MG63 (cell line): ENCODE measurements at places on chromosomes 12 and 14. TPM values are rescaled to one million over a fixed set of nuclear protein-coding genes. Genes with fewer than 3 reads are reported as not detected.
A peak's percentile ranks its signal among the peaks of the same experiment; 100 is the strongest.

- DNase-seq = no peak
Observed at GRCh38 chr12:53184828-53185227, 4.1 kb upstream of the CSAD start.

DNA sequence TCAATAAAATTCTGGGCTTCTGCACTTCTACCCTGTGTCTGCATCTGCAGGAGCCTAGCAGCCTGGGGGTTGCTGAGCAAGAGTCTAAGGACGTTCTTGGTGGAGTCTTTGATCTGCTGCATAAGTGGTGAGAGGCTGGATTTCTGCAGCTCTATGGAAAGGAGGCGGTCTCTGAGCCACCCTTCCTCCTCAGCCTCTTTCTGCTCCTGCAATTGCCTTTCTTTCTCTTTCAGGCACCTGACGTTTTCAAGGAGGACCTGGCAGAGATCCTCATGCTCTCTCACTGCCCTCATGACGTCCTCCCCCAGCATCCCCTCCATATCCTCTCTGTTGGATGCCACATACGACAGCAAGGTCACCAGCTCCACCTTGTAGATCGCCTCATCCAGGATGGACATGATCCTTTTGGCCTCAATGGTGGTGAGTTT lies 13.6 kb upstream of the TPCN1 start:
- DNase-seq = no peak

GRCh38 chr12:80033448-80033847 lies 65.9 kb upstream of the OTOGL start:
- peak; percentile 68 for DNase-seq

DNA sequence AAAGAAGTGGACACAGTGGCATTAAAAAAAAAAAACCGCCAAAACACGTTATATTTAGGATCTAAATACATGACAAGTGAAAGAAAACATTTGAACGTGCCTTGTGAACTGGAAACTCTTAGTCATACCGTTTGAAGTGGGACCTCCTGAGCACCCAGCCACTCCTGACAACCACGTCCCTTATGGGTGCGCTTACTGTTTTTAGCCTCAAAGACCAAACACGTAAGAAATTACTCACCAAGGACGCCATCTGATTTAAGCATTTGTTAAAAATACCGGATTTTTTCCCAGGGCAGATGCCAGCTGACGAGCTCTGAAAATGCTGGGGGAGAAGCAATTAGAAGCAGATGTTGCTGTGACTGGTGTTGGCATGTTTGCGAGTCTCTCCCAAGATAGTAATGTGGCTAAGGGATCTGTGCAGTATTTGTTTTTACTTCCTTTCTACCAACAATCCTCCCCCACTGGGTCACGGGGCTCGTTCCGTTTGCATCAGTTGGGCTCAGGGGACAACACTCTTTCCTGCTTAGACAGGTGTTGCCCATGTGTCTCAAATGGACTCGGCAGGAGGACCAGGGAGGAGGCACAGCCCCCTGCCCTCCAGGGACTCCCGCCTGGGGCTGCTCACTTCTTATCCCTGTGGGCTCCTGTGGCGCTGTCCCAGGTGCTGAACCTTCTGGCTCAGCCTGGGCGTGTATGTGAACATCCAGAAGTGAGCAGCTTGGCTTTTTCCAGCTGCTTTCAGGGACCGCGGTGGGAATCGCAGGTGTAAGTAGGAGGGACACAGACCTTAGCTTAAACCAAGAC lies 101.0 kb downstream of the BEGAIN start:
- DNase-seq = peak; percentile 65

DNA sequence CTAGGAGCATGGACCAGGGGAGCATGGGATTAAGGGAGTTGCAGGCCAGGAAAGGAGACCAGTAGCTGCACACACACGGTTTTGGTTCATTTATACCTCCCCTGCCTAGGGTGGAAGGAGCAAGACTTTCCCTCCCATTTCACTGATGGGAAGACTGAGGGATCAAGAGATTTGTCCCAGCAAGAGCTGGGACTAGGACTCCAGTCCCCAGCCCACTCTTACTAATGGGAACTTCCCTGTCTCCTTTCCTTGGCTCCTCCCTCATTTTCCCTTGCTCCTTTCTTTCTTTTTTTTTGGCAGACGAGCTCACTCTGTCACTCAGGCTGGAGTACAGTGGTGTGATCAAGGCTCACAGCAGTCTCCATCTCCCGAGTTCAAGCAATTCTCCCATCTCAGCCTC lies 13.0 kb downstream of the SCNN1A start:
- no peak for DNase-seq

- DNase-seq = no peak
Observed at GRCh38 chr14:105316968-105317510, 2.5 kb downstream of the PACS2 start.

DNA sequence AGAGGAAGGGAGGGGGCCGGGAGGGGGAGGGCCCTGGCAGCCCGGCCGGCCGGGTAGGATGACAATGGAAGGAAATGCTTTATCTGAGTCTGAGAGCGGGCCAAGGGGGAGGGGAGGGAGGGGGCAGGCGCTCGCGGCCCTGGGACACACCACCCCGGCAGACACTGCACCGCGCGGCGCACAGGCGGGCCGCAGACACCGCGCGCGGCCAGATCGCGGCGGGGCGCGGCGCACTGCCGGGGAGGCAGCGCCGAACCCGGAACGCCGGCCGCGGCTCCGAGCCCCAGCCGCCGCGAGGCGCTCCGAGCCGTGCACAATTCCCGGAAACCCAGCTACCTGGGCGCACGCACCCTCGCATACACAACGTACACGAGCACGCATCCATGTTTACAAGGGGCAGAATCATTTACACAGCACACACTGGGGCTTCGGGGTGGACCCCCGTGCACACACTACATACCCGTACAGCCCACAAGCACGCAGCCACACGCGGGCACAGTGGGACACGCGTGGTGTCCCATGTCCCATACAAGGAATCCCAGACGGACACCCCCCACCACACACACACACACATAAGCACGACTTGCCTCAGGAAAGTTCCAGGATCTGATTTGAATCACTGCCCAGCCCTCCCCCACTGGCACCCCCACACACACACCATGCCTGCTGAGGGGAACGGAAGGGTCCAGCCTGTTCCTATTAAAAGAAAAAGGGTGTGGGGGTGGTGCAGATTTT lies at the start of gene HDAC7:
Gene HDAC7 (minus strand): TSS at position 8 of the 735 bp plus-strand sequence. CDS start 118 bp downstream, outside the sequence.
- peak; percentile 94 for DNase-seq

DNA sequence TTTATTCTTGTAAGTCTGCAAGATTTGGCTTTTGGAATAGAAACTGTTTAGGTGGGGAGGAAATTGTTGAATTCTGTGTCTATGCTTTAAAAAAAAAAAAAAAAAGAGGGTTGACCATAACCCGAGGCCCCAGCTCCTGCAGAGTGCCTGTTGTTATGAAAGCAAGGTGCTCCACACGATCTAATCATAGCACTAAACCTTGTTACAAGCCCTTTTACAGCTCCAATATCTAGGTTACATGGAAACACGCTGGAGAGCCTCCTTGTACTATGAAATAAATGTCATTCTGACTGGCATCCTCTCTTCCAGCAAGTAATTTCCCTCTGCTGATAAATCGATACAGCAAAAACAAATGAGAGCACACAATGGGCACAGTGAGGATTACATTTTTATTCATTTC lies 303.1 kb upstream of the SOX5 start:
- DNase-seq = no peak

DNA sequence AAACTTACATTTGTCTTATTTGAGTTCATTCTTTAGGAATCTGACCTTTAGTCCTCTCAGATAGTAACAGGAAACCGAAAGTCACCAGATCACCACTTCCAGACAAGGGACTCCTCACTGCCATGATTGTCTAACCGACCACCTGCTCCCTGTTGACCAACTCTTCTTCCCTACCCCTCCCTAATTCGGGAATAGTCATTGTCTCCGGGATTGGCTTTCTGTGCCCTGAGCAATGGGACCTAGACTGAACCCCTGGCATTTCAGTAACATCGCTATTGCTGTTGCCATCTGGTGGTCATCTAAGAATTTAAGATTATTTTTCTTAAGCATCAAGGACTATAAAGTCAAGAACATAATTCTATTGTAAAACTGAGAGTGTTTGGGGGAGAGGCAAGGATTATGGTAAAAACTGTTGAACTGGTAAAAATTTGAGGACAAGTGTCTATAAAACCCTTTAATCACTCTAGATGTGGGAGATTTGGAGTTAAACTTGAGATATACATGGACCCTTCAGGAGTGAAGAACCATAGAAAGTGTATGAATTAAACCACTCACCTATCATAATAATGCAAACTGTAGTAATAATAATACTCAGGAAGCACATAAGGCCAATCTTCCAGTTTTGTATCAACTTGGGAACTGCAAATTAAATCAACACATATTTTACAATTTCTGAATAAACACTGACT lies 6.3 kb downstream of the CLEC2A start:
- DNase-seq = peak; percentile 24

GRCh38 chr12:80707830-80708258 lies 410 bp downstream of the MYF6 start:
- no peak for DNase-seq

DNA sequence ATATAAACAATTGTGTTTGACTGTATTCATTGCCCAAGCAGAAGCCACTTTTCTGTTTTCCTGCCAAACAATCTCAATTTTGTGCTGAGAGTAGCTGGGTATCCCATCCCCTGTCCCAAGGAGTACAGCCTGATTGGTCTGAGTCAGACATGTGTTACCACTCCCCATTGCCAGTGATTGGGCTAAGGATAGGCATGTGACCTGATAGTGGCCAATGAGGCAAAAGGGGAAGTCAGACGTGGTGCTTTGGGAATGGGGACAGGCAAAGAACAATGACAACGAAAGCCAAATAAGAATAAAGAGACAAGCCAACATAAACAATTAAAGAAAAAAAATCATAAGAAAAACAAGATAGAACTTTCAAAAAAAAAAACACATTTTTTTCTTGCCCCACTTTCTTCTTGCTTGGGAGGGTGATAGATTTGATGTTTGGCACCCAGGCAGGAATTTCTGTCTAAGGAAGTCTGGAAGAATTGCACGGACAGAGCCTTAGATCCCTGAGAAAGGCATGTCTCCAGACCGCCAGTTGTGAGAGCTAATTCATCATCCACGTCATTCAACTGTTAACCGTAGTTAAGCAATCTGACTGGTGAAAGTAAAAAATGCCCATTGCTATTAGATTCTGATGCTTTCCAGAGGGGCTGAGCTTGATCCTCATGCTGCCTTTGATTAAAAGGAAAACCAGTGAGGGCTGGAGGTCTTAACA lies 626.6 kb upstream of the TMEM132C start:
- DNase-seq = no peak

Gene SRRM4
- total RNA-seq = not detected in 2 replicates

Gene ALX1
- total RNA-seq = 1.2 and 4.0 TPM in 2 replicates

Gene PRKAB1
- total RNA-seq = 12.0 and 30.8 TPM in 2 replicates

Gene PPP4R4
- 0.23 TPM in 1 of 2 replicates, not detected in the other for total RNA-seq

Gene BCL2L14
- not detected in 2 replicates for total RNA-seq

Gene LPAR5
- total RNA-seq = 0.03 TPM in 1 of 2 replicates, not detected in the other

Gene SNX6
- total RNA-seq = 44.5 and 80.6 TPM in 2 replicates

Gene LIN7A
- total RNA-seq = 10.9 and 20.1 TPM in 2 replicates

Gene CD163
- not detected in 2 replicates for total RNA-seq
